Activated T-helper 1 cell treated with anti-CD3 and anti-CD28 coated beads, Interleukin-2, amount 50 U/mL, for 16 hours (primary cell): ENCODE measurements at places on chromosomes 6 and 20.

DNA sequence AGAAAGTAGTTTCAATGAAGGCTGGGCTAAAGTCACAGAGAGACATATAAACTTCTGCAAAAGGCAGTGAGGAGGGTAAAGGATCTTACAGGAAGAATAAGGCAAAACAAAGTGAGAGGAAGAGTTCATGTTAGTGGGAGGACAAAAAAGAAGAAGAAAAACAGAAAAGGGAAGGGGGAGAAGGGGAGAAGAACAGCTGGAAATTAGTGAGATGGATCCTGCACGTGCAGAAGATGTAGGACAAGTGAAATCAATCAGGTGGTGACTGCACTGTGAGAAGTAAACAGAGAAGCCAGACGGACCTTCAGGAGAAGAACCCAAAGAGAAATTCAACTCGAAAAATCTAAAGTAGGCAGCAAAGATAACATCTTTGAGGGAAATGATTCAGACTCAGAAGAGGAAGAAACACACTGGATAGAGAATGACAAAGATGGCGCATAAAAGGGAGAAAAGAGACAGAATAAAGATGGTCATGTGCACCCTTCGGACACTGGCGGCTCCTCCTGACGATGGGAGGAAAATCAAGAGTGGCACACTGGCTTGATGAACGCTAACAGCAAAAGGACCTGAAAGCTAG is 105.9 kb downstream of the MYB start:
- no peak for DNase-seq

DNA sequence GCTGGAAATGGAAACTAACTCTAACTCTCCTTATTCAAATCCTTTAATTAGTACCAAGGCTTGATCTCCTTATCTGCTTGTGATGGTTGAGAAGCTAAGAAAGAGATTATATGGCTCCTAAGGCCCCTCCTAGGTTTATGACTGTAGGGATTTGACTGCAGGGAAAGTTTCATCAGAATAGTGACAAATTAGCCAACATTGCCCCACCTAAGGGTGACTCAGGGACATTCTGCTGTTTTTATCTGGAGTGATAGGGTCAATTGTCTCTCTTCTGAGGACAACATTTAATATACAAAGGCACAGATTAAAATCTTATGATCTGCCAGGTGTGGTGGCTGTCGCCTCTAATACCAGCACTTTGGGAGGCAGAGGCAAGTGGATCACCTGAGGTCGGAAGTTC is 138.1 kb upstream of the MARCKS start:
- no peak for DNase-seq

- no peak for DNase-seq
Observed at GRCh38 chr6:135647521-135647920, 150.0 kb upstream of the AHI1 start.

GRCh38 chr6:17179530-17180073 is 77.8 kb downstream of the STMND1 start:
- DNase-seq, result no peak

DNA sequence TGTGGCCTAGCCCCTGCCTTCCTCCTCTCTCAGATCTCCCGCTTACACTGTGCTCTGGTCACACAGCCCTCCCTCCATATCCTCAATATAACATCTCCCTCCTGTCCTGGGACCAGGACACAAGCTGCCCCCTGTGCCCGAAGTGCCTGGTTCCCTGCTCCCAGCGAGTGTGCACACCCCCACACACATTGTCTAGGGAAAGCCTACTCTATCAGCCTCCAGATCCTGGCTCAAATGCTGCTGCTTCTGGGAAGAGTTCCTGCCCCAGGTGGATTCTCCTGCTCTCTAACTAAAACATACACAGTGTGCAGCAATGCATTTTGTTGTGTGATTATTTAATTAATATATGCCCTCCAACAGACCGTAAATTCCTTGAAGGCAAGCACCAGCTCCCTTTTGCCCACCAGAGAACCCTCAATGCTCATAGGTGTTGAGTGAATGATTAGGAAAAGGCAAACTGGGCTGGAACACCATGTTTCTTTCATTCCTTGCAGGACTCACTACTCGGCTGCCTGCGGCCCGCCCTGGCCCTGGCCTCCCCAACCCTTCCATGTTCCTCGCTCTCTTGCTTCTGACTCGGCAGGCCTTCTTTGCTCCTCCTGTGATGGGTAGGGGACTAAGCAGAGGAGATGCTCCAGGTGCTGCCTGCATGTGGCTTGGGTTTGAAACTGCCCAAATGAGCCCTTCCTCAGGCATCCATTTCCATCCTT is 194.6 kb downstream of the ZDHHC14 start:
- DNase-seq, result no peak
